ENCODE measurements at places on chromosomes 1 and 21.

- no peak for DNase-seq
Observed at GRCh38 chr21:41676198-41676597, 90.7 kb downstream of the RIPK4 start.

- DNase-seq = no peak
Observed at GRCh38 chr21:29257701-29258100, 41.0 kb upstream of the BACH1 start.

GRCh38 chr21:36610201-36610600 is 88.7 kb upstream of the SIM2 start:
- DNase-seq = no peak

DNA sequence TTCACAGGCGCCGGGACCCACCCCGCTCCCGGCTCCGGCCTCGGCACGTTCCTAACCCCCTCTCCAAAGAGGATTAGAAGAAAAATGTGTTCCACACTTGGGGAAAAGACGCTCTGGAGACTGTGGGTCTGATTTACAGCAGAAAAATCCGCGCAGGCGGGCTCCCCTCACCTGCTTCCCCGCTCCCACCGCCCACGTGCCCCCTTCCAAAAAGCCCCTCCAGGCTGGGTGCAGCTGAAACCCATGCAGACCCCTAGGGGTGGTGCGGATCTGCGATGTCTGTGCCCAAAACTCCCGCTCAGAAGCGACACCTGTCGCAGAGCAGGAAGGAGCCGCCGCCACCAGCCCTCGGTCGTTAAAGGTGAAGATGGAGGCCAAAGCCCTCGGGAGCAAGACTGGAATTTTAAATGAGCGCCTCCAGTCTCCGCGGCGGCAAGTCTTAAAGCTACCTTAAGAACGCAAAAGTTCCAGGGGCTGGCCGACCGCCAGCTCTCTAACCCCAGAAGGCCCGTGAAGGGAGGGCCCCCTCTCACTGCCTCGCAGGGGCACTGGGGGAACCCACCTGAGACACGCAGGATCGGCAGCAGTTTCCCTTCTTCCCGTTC is 688 bp upstream of the CHD5 start:
- no peak for DNase-seq

GRCh38 chr21:18269856-18270255 is 25.2 kb downstream of the CHODL start:
- DNase-seq = no peak

GRCh38 chr1:151165281-151165737 is 393 bp downstream of the LYSMD1 start:
- no peak for DNase-seq

DNA sequence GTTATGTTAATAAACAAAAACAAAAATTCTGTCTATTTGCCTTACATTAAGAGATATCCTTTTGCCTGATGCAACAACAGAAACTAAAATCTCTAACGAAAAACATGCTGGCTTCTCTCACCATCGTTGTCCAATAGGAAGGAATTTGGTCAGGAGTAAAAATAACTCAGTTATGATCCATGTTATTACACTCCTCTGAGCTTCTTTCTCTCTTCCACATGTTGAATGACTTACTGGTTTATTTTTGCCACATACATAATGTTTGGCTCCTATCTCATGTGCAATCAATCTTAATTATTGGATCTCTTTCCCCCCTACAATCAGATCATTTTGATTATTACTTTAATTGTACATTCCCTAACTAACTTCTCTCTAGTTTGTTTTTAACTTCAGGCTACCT is 688.4 kb downstream of the USP25 start:
- DNase-seq = no peak

Measured in NCI-H1048 (cell line).